Heart right ventricle (tissue), 16 donors: ENCODE measurements at places on chromosomes 4 and X. TPM values are rescaled to one million over a fixed set of nuclear protein-coding genes. Genes with fewer than 3 reads are reported as not detected.

DNA sequence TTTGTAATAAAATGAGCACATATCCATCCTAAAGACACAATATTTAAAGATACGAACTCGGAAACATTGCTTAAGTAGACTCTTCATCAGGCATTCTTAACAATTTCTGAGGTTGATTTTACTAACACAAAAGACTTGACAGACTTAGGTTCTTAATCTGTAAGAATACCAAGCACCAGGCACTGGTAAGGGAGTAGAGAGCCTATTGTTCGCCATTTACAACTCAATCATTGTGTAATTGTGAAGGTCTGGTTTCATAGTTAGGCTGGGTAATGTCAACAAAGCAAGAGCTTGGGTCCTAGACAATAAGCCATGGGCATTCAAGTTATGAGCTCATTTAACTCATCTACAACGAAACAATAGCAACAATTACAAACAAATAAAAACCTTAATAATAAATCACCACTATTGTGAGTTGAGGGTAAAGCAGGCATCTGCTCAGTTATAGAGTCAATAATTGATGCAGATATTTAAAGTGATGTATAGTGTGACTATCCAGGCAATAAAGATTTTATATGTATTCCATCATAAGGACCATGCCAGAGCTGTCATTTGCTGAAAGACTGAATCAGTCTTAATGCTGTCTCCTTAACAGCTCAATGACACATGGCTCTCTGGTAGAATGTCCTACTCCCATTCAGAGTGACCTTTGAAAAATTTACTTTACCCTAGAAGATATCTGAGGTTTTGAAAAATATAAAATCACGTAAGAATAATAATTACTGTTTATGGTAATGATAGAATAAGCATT, 664.0 kb upstream of the PCDH7 start:
- DNase-seq: no peak

DNA sequence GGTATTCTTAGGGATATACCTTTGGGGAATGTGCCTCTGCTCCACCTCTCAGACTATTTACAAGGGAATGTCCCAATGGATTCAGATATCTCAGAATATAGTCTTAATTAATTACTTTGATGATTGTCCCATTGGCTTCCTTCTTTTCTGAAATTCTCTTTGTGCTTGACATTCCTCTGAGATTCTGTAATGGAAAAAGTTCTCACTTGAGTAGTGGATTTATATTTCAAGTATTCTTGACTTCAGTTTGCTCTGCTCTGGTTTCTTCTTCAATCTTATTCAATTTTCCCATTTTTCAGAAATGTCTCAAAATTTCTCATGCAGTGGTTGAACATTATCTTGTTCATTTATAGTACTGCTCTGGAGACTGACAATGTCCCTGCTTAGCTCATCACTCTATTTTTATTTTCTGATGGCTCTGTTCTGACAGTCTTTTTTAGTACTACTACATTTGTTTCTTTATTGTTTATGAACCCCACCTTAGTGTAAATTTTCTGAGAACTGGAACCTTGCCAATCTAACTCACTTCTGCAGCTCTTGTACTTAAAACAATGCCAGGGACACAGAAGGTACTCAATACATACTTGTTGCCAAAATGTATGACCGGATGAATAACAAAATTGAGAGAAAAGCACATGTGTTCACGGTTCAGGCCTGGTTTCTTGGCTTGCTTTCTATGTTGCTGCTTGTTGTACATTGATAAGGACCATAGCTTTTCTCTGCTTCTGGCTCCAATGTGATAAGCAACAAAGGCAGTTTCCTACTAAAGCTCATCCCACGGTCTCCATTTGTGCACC, 471.7 kb downstream of the GASK1B start:
- peak; percentile 32 for DNase-seq

GRCh38 chr4:16598597-16599206, 299.7 kb downstream of the LDB2 start:
- no peak for DNase-seq

DNA sequence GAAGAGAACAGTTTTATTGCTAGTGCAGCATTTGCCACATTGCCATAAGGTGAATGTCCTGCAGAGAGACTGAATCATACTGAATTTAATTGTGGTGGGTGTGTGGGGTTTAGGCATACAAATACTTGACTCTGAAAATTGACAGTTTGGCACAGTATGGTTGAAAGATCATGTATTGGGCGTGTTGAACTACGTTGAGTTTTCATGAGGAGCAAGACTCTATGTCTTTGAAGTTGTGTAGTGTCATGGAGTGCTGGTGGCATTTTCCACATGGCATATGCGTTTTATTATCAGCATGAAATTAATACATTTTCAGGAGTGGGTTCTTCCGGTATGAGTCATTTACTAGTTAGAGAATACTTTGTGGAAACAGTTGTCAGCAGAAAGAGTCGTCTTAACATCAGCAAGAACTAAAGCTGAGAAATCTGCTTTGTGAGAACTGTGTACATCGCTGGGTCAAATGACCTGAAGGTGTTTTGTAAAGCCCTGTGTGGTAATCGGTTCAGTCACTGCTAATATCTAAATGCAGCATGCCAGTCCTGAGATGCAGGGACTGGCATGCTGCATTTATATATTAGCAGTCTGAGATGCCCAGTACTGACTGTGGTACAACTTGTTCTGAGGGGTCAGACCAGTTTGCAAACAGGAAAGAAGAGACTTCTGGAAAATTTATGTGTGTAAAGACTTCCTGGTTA, 50.3 kb downstream of the ARHGAP10 start:
- no peak for DNase-seq

The SLC7A11 gene
- 1.2 TPM for total RNA-seq

The FBXL5 gene
- 80.5 TPM for total RNA-seq
